ENCODE measurements at places on chromosomes 4 and X. TPM values are rescaled to one million over a fixed set of nuclear protein-coding genes. Genes with fewer than 3 reads are reported as not detected.

The CSN1S1 gene
- not detected for total RNA-seq

GRCh38 chr4:138401334-138401733 lies 159.2 kb upstream of the SLC7A11 start:
- no peaks in the 10 kb centered on the region for H3K4me1 ChIP-seq
- DNase-seq = no peak
- no peaks in the 10 kb centered on the region for H3K36me3 ChIP-seq
- no peak overlapping the region for H3K4me3 ChIP-seq
- no peaks in the 10 kb centered on the region for H3K27me3 ChIP-seq
- H3K27ac ChIP-seq = no peak overlapping the region

- no peaks in the 10 kb centered on the region for H3K36me3 ChIP-seq
- no peak for DNase-seq
- H3K27me3 ChIP-seq = no peaks in the 10 kb centered on the region
- no peak overlapping the region for H3K27ac ChIP-seq
Observed at GRCh38 chrX:21960569-21961541, 20.3 kb downstream of the SMS start.

GRCh38 chr4:172308078-172308477 lies 494.9 kb downstream of the GALNTL6 start:
- H3K27ac ChIP-seq = no peak overlapping the region
- no peak for DNase-seq
- no peak overlapping the region for H3K4me3 ChIP-seq
- H3K27me3 ChIP-seq = no peaks in the 10 kb centered on the region
- no peaks in the 10 kb centered on the region for H3K36me3 ChIP-seq
- H3K4me1 ChIP-seq = no peaks in the 10 kb centered on the region

GRCh38 chr4:185018834-185019455 lies 655 bp downstream of the HELT start:
- H3K4me3 ChIP-seq = no peak overlapping the region
- no peak overlapping the region for H3K27ac ChIP-seq
- H3K4me1 ChIP-seq = no peaks in the 10 kb centered on the region
- DNase-seq = no peak
- no peaks in the 10 kb centered on the region for H3K36me3 ChIP-seq
- H3K27me3 ChIP-seq = peaks cover 13% of the 10 kb centered on the region

The AKAP14 gene
- not detected for total RNA-seq

DNA sequence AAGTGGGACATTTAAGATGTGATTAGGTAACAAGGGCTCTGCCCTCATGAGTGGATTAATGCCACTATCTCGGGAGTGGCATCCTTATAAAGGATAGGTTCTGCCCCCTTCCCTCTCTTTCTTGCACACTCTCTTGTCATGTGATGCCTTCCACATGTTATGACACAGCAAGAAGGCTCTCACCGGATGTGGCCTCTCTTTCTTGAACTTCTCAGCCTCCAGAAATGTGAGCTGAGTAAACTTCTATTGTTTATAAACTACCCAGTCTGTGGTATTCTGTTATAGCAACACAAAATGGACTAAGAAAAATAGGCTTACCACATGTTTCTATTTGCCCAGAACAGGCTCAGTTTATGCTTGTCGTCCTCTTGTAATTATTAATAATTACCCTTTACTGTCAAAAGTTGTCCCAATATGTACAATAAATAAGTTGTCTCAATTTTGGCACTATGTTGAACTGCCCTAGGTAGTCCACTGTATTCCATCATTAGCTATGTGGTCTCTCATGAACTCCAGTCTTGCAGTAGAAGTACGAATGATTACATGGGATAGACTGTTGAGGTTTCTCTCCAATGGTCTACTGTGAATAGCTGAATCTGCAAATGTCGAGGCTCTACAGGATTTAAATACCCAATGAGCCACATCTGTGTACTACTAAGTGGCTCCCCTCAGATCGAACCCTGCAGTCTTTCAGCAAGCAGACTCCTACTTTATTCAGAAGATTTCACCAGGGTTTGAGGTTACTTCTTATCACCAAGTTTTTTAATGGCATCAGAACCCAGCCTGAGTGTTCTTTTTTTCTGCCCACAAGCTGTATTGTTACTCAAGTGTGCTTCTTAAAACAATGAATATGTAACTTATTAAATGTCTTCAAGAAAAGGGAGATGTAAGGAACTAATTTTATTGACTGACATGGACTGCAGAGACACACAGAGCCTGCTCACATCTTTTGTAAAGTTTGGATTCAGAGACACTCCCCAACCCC lies 102.0 kb upstream of the LEF1 start:
- DNase-seq = no peak

DNA sequence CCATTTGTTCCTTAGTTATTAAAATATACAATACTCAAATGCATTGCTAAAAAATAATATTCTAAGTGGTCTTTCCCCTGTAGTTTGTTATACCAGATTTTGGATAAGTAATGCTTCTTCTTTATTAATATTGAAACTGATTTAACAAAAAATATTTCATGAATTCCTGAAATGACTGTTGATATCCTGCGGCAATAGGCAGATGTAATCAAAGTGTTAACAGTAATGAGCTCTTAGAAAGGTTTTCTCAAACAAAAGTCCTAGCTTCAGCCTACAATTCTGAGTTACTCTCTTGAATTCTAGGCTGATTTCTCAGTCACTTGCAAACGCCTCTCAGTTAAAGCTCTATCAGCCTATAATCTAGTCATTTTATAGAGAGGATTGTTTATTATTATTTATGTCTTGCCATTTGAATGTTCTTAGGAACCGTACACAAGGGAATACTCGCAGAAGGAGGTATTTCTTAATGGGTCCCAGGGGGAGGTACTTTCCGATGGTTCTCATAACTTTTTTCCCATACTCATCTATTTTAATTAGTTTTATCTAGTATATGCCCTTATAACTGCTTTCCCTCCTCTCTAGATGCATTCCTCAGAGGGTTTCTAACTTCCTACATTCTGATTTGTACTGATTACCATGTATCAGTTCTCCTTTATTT lies 96.8 kb downstream of the FNIP2 start:
- no peaks in the 10 kb centered on the region for H3K27me3 ChIP-seq
- no peak for DNase-seq
- no peak overlapping the region for H3K4me3 ChIP-seq
- H3K36me3 ChIP-seq = peaks cover 13% of the 10 kb centered on the region
- no peak overlapping the region for H3K27ac ChIP-seq

The NLRP2B gene
- not detected for total RNA-seq

DNA sequence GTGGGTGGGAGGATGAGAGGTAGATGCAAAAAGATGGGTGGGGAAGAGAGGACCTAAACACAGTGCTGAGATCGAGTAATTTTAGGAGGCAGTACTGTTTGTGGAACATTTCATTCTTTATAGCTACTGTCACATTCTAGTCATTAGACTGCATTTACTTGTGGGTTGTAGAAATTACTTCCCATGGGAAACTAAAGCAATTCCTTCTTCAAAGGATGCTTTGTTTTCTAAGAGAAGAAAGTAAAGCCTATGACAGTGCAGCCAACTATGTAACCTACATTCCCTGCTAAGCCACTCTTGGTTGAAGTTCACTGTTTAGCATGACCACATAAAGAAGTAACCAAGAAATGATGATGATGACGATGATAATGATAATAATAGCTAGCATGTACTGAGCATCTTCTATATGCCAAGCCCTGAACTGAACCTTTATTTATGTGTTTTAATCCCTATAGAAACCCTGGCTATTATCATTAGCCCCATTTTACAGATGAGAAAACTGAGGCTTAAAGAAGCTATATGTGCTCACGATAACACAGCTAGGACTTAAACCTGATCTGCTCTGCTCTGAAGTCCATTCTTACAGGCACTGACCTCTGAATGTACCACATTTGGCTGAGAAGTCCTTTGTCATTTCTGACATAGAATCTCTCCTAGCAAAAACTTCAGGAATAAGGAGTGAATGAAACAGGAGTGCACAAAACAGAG lies 114.5 kb upstream of the KIT start:
- no peaks in the 10 kb centered on the region for H3K27me3 ChIP-seq
- no peak overlapping the region for H3K4me3 ChIP-seq
- no peaks in the 10 kb centered on the region for H3K4me1 ChIP-seq
- DNase-seq = no peak
- no peak overlapping the region for H3K27ac ChIP-seq

- DNase-seq = no peak
- H3K4me3 ChIP-seq = no peak overlapping the region
- H3K27me3 ChIP-seq = no peaks in the 10 kb centered on the region
- H3K4me1 ChIP-seq = no peaks in the 10 kb centered on the region
- no peak overlapping the region for H3K27ac ChIP-seq
- H3K36me3 ChIP-seq = no peaks in the 10 kb centered on the region
Observed at GRCh38 chr4:92333016-92333415, 29.2 kb downstream of the GRID2 start.

GRCh38 chr4:1579001-1579900 lies 104.9 kb downstream of the FAM53A start:
- no peaks in the 10 kb centered on the region for H3K27me3 ChIP-seq
- DNase-seq = peak; percentile 78
- H3K4me3 ChIP-seq = peak overlapping the region; percentile 29
- no peaks in the 10 kb centered on the region for H3K36me3 ChIP-seq
- peak overlapping the region; percentile 74 for H3K27ac ChIP-seq
- H3K4me1 ChIP-seq = peaks cover 6% of the 10 kb centered on the region

The SFRP2 gene
- total RNA-seq = not detected

The HTN1 gene
- total RNA-seq = not detected

DNA sequence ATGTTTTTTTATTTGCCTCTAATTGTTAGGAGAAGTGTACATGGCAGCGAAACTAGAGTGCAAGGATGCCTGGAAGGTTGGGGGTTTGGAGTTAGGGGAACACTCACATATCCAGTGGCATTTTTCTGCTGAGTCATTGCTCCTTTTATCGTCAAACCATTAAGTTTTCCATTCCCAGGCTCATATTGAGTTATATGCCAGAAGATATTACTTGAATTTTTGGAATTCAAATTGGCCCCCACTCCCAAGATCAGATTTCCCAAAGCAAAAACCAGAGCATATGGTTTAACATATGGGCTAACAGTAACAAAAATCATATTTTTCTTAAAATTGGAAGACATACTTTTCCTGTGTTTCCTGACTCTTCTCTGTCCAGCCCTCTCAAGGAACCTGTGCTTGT lies 152.7 kb downstream of the FSTL5 start:
- H3K4me3 ChIP-seq = no peak overlapping the region
- no peaks in the 10 kb centered on the region for H3K27me3 ChIP-seq
- H3K36me3 ChIP-seq = no peaks in the 10 kb centered on the region
- no peaks in the 10 kb centered on the region for H3K4me1 ChIP-seq

GRCh38 chr4:99811850-99812249 lies 4.8 kb upstream of the DAPP1 start:
- no peak overlapping the region for H3K27ac ChIP-seq
- no peaks in the 10 kb centered on the region for H3K27me3 ChIP-seq
- H3K4me3 ChIP-seq = no peak overlapping the region
- H3K4me1 ChIP-seq = peaks cover 14% of the 10 kb centered on the region

DNA sequence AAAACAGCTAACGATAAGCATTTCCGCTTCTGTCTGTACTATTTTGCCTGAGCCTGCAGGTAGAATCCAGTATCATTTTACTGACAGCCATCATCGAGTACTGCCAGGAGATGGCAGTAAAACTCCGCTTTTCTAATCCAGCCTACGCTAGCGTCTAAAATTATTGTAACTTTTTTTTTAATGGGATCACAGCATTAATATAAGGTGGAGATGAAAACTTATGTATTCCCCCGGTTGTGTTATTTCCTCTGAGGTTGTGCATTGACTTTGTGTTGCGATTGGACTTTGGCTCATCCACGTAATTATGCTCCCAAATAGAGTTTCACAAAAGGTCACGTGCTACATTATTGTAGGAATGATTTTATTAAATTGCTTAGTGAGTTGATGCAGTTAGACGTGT lies 248.1 kb downstream of the C4orf33 start:
- DNase-seq = no peak
- no peaks in the 10 kb centered on the region for H3K4me1 ChIP-seq
- no peaks in the 10 kb centered on the region for H3K27me3 ChIP-seq
- no peak overlapping the region for H3K27ac ChIP-seq
- no peaks in the 10 kb centered on the region for H3K36me3 ChIP-seq

DNA sequence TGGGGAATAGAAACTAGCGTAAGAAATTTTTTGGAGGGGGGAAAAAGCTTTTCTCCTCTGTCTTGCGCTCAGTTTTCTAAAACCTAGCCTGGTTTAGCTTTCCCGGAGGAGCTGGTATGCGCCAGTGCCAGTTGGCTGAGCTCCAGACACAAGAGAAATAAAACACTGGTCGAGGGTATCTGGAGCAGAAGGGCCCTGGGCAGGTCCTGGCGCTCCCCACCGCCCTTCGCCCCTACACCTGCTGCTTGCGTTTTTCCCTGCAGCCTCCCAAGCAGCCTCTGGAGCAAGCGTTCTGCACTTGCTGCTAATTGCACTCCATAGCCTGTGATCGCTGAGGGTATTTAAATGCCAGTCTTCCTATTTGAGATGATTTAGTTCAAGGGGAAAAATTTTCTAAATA lies 816 bp downstream of the EREG start:
- peaks cover 8% of the 10 kb centered on the region for H3K4me1 ChIP-seq
- H3K27ac ChIP-seq = no peak overlapping the region
- H3K27me3 ChIP-seq = peaks cover 6% of the 10 kb centered on the region

The DRP2 gene
- 0.08 TPM for total RNA-seq

DNA sequence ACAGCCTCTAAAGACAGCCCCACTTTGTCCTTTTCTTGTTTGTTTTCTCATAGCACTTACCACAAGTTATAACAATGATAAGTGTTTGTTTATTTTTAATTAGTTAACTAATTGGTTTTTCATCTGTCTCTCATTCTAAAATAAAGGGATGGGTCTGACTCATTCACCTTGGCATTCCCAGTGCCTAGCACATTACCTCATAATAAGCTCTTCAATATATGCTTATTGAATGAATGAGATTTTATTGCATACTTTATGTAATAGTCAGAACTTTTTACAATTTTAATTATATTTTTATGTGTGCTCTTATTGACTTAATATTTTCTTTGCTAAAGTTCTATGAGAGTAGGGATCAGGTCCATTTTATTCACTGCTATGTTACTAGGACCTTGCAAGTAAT lies 22.8 kb upstream of the PRKG2 start:
- no peak overlapping the region for H3K27ac ChIP-seq
- H3K36me3 ChIP-seq = no peaks in the 10 kb centered on the region
- H3K27me3 ChIP-seq = no peaks in the 10 kb centered on the region
- H3K4me3 ChIP-seq = no peak overlapping the region
- DNase-seq = no peak
- H3K4me1 ChIP-seq = no peaks in the 10 kb centered on the region

GRCh38 chr4:174926958-174927357 lies 8.8 kb downstream of the ADAM29 start:
- no peak overlapping the region for H3K27ac ChIP-seq
- no peaks in the 10 kb centered on the region for H3K4me1 ChIP-seq
- H3K36me3 ChIP-seq = no peaks in the 10 kb centered on the region

The PARM1 gene
- total RNA-seq = not detected

The COPS4 gene
- 26.1 TPM for total RNA-seq

The TMEM154 gene
- total RNA-seq = 35.2 TPM

- H3K4me3 ChIP-seq = no peak overlapping the region
- H3K4me1 ChIP-seq = no peaks in the 10 kb centered on the region
- no peak overlapping the region for H3K27ac ChIP-seq
- no peaks in the 10 kb centered on the region for H3K27me3 ChIP-seq
- DNase-seq = no peak
- H3K36me3 ChIP-seq = no peaks in the 10 kb centered on the region
Observed at GRCh38 chr4:24991015-24991414, 39.7 kb downstream of the LGI2 start.

The CDKL2 gene
- 0.39 TPM for total RNA-seq
